CD4-positive, alpha-beta memory T cell (primary cell): ENCODE measurements at places on chromosomes 12 and 14.

- DNase-seq, result no peak
These were observed 45.4 kb downstream of the RPH3A start for GRCh38 chr12:112836736-112837628.

DNA sequence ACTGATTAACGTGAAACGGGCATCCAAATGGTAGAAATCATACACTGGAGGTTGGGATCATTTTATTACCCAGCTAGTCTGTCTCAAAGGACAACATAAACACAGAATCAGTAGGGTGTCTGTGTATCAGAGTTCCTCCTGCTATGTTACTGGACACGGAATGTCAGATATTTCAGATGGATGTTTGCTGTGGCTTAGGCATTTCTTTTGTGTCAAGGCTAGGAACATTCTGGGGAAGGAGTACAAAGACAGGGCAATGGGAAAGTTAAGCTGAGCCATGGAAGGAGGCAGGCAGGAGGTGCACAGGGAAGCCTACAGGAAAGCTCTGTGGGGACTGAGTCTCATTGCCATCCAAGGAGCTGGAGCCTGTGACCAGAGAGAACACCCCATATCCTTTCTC lies 254.6 kb downstream of the C12orf75 start:
- no peak for DNase-seq

DNA sequence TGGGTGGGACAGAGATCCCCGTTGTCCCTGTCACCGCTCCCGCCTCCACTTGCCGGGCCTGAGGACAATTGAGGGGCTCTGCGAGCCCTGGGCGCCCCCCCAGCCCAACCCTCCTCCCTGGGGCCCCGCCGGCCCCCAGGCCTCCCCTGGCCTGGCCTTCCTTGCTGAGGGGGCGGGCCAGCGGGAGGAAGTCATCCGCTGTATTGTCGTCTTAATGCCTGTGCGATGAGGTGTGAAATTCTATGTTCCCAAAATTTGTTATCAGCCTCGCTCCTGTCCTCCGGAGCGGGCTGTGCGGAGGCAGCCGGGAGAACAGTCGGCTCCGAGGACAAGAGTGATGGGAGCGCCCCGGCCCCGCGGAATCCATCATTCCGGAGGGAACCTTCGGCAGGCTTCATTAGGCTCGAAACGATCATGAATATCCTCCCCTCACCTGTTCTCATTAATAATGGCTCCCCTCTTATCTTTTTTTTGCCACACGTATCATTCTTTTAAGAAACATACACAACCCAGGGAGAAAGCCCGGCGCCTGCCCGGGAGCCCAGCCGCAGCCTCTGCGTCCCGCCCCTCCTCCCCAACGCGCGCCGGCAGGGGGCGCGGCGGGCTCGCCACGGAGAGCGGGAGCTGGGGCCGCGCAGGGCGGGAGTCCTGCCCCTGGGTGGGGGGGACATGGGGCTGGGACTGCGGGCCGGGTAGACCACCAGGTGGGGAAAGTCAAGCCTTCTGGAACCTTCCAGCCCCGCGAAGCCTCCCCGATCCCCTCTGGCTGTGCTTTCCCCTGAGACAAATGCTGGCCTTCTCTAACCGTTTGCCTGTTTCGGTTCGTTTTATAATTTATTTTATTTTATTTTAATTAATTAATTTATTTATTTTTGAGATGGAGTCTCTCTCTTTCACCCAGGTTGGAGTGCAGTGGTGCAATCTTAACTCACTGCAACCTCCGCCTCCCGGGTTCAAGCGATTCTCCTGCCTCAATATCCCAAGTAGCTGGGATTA lies 17.1 kb upstream of the DLK1 start:
- no peak for DNase-seq

DNA sequence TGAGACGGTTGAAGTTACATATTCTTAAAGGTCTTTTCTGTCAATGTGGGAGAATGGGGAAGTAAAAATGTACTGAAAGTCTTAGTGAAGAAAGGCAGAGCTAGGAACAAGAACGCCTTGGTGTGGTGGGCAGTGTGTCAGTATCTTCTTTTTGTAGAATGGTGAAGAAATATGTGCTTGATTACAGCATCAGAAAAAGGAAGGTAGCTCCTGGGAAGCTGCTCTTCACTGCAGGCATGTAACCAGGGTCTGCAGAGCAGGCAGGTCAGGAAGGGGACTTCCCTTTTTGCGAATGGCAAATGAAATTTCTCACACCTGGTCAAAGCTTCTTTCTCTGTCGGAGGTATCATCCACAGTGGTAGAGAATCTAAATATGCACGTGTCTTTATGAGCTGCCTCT lies 226.2 kb downstream of the ADAMTS20 start:
- no peak for DNase-seq

DNA sequence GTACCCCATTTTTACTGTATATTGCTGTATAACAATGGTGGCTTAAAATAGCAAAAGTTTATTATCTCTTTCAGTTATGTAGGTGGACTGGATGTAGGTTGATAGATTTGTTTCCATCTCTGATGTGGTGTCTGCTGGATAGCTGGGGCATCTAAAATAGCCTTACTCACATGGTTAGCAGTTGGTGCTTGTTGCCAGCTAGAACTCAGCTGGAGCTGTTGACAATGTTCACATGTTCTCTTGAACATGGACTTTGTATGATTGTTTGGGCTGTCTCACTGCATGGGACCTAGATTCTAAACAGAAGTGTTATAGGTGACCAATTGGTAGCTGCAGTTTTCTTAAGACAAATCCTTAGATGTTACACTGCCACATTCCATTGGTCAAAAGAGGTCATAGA lies 126.9 kb downstream of the GPHN start:
- DNase-seq, result no peak

- peak; percentile 43 for DNase-seq
These were observed 46.3 kb upstream of the FBXO21 start for GRCh38 chr12:117236456-117237001.

- DNase-seq, result no peak
These were observed 189.5 kb downstream of the TTC8 start for GRCh38 chr14:89013698-89014568.

- DNase-seq, result no peak
These were observed 54.4 kb downstream of the CAPS2 start for GRCh38 chr12:75275702-75276101.

- no peak for DNase-seq
These were observed 10.4 kb upstream of the SERPINA11 start for GRCh38 chr14:94462763-94463572.

- DNase-seq, result no peak
These were observed 19.0 kb upstream of the ADGRD1 start for GRCh38 chr12:130934753-130935152.

GRCh38 chr14:105468621-105469241 lies 5.9 kb upstream of the CRIP2 start:
- no peak for DNase-seq

GRCh38 chr12:103762473-103762872 lies 78.6 kb downstream of the NT5DC3 start:
- DNase-seq, result no peak

- DNase-seq, result no peak
These were observed 13.9 kb downstream of the COPZ1 start for GRCh38 chr12:54338698-54339296.

GRCh38 chr14:88961214-88961613 lies 136.8 kb downstream of the TTC8 start:
- no peak for DNase-seq

GRCh38 chr14:103372552-103373304 lies 12.5 kb upstream of the MARK3 start:
- DNase-seq, result no peak

DNA sequence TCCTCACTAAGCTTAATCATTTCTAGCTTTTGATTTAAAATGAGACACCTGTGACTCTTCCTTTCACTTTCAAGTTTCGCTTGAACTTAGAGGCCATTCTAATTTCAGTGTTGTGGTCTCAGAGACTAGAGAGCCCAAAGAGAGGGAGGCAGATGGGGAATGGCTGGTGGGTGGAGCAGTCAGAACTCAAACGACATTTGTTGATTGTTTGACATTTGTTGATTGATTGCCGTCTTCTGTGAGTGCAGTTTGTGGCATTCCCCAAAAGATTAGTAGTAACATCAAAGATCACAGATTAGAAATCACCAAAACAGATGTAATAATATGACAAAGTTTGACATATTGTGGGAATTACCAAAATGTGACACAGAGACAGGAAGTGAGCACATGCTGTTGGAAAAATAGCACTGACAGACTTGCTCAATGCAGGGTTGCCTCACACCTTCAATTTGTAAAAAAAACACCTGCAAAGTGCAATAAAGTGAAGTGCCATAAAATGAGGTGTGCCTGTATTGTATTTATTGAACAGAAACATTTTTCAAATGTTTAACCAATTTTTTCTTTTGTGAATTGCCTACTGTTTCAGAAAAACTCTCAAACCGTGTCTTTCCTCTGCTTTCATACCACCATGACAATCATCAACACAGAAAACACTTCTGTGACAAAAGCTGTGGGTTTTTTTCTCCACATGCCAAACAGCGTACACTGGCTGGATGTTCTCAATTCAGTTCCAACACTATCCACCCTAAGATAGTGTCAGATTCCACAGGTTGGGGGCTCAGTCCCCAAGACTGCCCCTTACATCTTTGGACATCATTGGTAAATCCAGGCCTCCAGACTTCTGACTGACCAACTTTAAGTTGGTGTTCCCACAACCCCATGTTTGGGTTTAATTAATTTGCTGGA lies 376.3 kb upstream of the RGS6 start:
- peak; percentile 88 for DNase-seq

DNA sequence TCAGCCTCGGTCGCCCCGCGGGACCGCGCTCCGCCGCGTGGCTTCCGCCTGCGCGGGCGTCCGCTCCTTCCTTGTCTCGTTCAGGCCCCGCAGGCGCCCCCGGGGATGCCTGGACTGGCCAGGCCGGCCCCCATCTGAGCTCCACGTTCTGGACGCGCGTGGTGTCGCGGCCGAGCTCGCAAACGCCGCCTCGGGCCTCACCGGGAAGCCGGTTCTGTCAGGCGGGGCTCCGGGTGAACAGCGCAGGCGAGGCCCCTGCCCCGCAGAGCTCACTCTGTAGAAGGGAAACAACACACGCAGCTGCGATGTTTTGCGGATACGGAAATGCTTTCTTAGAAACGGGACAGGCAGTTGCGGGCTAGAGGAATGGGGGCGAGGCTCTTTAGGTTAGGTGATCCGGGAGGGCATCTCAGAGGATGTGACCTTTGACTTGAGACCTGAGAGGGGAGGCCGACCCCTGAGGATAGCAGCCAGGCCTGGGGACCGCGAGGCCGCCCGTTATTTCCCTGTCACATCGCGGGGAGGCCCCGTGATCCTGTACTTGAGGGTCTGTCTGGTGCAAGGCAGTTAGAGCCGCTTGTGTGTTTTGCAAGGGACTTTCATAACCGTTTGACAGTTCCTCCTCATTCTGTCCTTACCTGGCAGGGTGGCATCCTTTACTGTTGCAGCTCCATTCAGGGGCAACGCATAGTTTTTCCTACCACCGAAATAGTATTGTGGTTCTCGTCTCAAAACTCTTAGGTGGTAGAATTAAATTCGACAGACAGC lies 584 bp downstream of the VRK1 start:
- DNase-seq, result peak; percentile 40

DNA sequence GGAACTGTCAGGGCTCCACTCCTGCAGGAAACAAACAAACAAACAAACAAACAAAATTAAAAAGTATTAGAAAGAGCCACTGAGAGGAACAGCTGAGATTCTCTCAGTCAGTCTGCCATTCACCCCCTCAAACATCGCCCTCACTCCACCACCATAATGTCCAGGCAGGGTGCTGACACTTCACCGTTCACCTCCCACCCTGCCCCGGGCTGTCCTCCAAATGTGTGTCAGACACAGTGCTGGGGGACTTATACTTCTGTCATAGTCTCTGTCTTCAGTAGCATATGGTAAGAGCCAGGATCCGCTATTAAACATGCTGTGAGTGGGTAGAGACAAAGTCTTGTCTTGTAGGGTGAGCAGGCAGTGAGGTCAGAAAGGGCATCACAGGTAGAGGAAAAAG lies 28.3 kb downstream of the KRT18 start:
- DNase-seq, result no peak

GRCh38 chr14:51095854-51096823 lies 1.2 kb upstream of the TRIM9 start:
- no peak for DNase-seq

- DNase-seq, result no peak
These were observed 108.5 kb downstream of the SCARB1 start for GRCh38 chr12:124754949-124755800.

DNA sequence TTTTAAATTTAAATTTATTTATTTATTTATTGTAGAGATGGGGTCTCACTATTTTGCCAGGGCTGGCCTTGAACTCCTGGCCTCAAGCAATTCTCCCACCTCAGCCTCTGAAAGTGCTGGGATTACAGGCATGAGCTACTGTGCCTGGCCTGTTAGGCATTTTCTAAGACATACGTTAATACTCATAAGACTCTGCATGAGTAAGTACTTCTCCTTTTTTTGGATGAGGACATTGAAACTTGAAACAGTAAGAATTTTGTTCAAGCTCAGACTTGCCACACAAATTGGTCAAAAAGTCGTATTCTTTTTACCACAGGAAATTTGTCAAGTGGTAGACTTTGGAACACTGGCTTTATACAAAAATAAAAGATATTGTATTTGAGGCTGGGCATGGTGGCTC lies 187.4 kb upstream of the RASSF8 start:
- no peak for DNase-seq

DNA sequence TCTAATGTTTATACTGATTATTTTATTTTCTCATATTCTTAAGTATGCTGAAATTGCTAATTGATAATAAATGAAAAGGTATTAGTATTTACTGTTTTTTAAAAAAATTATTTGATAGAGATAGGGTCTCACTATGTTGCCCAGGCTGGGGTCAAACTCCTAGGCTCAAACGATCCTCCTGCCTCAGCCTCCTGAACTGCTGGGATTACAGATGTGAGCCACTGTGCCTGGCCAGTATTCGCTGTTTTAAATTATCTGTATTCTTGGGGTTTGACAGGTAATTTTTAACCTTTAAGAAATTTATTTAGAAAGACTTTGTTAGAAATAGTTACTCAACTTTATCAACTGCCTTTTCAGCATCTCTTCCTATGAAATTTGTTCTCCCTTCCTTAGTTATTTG lies 32.2 kb downstream of the RAN start:
- DNase-seq, result no peak

DNA sequence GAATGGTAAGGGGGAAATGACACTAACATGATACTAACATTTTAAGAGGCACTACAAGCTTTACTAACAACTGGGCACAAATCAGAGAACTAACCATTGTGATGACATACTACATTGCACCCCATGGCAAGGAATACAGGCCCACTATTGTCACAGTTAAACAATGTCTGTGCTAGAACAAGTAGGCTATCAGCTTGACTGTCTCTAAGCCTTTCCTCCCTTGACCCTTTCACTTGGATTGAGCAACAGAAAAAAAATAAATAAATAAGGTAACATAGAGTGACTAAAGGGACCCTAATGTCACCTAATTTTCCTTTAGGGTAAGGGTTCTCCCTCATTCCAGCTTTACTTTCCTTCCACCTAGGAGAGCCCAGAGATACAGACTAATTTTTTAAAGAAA lies 4.4 kb downstream of the SLC38A2 start:
- no peak for DNase-seq

DNA sequence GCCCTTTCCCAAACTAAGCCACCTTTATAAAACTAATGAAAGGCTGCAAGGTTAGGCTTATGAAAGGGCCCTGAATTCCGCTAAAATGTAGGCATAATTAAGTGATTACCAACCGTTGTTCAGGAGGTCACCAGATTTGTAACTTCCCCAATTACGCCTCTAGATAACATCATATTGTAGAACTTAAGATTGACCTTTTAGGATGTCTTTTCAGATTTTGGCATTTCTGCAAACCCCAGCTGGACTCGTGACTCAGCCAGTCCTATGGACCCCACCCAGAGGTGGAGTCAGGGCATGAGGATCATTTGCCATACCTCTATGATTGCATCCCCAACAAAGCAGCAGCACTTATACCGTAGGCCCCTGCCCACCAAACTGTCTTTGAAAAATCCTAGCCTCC lies 3.7 kb upstream of the LPCAT3 start:
- DNase-seq, result no peak

GRCh38 chr14:104445086-104445485 lies 134.5 kb upstream of the C14orf180 start:
- no peak for DNase-seq
